ENCODE measurements at places on chromosomes 7 and 10.

DNA sequence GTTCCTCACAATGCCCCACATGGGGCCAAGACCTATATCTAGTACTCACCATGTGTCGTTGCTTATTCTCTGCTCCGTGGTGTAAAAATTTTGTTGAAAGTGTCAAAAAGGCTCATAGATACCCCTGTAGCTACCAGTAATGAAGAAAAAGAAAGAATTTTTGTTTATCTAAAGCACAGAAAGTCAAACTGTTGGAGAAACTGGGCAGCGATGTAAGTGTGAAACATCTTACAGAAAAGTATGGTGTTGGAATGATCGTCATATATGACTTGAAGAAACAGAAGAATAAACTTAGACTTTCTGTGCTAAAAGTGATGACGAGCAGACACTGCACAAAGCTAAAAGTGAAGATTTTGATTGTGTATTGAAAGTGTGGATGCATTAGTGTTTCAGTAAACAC lies 626.6 kb upstream of the GHITM start:
- DNase-seq = no peak
- no peak overlapping the region for H3K27ac ChIP-seq
- H3K36me3 ChIP-seq = no peaks in the 10 kb centered on the region
- H3K4me3 ChIP-seq = no peak overlapping the region
- H3K27me3 ChIP-seq = no peaks in the 10 kb centered on the region

GRCh38 chr10:75718991-75719390 lies 287.6 kb downstream of the LRMDA start:
- H3K4me1 ChIP-seq = no peaks in the 10 kb centered on the region
- DNase-seq = no peak
- no peak overlapping the region for H3K27ac ChIP-seq
- H3K27me3 ChIP-seq = no peaks in the 10 kb centered on the region

GRCh38 chr7:94252971-94253370 lies 141.7 kb upstream of the COL1A2 start:
- H3K27ac ChIP-seq = no peak overlapping the region
- no peaks in the 10 kb centered on the region for H3K4me1 ChIP-seq
- H3K27me3 ChIP-seq = no peaks in the 10 kb centered on the region
- no peaks in the 10 kb centered on the region for H3K36me3 ChIP-seq
- H3K4me3 ChIP-seq = no peak overlapping the region

GRCh38 chr7:156947120-156947843 lies 2.2 kb upstream of the NOM1 start:
- no peak overlapping the region for H3K4me3 ChIP-seq
- no peak overlapping the region for H3K27ac ChIP-seq
- no peak for DNase-seq
- H3K27me3 ChIP-seq = peaks cover 2% of the 10 kb centered on the region
- H3K36me3 ChIP-seq = no peaks in the 10 kb centered on the region

GRCh38 chr10:68721673-68722335 lies 765 bp downstream of the CCAR1 start:
- no peak for DNase-seq
- no peaks in the 10 kb centered on the region for H3K4me1 ChIP-seq
- no peaks in the 10 kb centered on the region for H3K27me3 ChIP-seq
- H3K27ac ChIP-seq = peak overlapping the region; percentile 94

- no peaks in the 10 kb centered on the region for H3K36me3 ChIP-seq
- no peak overlapping the region for H3K27ac ChIP-seq
- H3K27me3 ChIP-seq = no peaks in the 10 kb centered on the region
- no peak for DNase-seq
Observed at GRCh38 chr10:83262434-83262833, 876.9 kb upstream of the GHITM start.

Data from neuronal stem cell (in vitro differentiated cells).